CD4-positive, alpha-beta T cell treated with Interleukin-6 at 100 ng/mL for 8 hours (primary cell): ENCODE measurements at places on chromosomes 7 and 10.

GRCh38 chr7:158469396-158470051 lies 118.1 kb downstream of the PTPRN2 start:
- no peak for DNase-seq

DNA sequence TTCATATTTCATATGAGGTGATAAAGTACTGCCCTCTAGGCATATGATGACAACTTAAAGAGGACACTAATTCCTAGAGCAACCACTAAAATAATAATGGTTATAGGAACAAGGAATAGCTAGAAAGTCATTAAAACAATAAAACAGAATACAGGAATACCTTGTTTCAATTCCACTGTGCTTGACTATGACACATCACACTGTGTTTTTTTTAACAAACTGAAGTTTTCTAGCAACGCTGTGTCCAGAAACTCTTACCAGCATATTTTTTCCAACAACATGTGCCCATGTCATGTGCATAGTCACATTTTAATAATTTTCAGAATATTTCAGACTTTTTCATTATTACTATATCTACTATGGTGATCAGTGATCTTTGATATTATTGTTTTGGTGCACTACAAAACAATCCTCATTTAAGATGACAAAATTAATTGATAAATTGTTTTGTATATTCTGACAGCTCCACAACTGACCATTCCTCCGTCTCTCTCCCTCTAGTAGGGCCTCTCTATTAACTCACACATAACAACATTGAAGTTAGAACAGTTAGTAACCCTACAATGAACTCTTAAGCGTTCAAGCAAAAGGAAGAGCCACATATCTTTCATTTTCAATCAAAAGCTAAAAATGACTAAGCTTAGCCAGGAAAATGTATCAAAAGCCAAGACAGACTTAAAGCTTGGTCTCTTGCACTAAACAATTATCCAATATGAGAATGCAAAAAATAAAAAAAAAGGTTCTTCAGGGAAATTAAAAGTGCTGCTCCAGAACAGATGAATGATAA lies 85.8 kb downstream of the SNX13 start:
- DNase-seq: no peak

GRCh38 chr10:128254476-128254875 lies 128.3 kb upstream of the MKI67 start:
- no peak for DNase-seq

DNA sequence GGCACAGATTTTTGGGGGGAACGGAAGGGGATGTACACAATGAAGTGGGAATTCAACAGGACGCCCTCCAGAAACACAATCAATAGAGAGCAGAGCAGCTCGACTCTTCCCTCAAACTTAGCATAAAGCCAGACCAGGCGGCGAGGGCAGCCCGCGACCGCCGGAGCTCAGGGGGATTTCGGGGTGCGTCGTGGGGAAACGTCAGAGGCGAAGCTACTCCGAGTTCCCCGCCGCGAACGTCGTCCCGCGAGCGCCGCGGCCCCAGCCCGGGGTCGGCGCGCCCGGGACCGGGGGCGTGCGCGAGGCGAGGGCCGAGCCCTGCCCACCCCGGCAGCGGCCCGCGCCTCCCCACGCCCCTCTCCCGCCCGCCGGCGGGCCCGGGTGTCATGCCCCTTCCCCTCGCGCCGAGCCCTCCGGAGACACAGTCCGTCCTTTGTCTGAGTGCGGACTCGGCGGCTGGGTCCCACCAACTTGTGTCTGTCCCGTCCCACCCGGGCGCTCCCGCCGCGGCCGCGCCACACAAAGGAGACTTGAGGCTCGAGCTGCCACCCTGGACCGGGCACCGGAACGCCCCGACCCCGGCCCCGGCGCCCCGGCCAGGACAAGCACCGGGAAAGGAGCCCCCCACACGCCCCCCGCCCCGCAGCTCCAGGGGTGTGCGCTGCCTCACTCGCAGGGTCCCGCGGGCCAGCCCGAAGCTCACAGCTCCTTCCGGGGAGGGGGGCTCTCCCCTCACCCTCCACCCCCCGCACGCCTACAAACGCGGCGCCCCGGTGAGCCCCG lies 634 bp downstream of the EZH2 start:
- DNase-seq: peak; percentile 30

- no peak for DNase-seq
Observed at GRCh38 chr7:92417913-92418312, 29.4 kb upstream of the GATAD1 start.

- no peak for DNase-seq
Observed at GRCh38 chr10:2978111-2978510, 89.2 kb upstream of the PFKP start.

- no peak for DNase-seq
Observed at GRCh38 chr10:49617121-49618020, 3.5 kb downstream of the CHAT start.

GRCh38 chr7:27605689-27606269 lies 56.9 kb downstream of the HIBADH start:
- DNase-seq: no peak

- no peak for DNase-seq
Observed at GRCh38 chr7:4638781-4639575, 43.1 kb upstream of the FOXK1 start.
